ENCODE measurements at places on chromosomes 2 and 18.

- DNase-seq = no peak
Measured at GRCh38 chr2:205187731-205188130, 494.6 kb upstream of the NRP2 start.

- no peak for DNase-seq
Measured at GRCh38 chr2:125684256-125684655, 971.7 kb upstream of the GYPC start.

- DNase-seq = no peak
Measured at GRCh38 chr2:186281726-186282125, 204.3 kb upstream of the ZC3H15 start.

DNA sequence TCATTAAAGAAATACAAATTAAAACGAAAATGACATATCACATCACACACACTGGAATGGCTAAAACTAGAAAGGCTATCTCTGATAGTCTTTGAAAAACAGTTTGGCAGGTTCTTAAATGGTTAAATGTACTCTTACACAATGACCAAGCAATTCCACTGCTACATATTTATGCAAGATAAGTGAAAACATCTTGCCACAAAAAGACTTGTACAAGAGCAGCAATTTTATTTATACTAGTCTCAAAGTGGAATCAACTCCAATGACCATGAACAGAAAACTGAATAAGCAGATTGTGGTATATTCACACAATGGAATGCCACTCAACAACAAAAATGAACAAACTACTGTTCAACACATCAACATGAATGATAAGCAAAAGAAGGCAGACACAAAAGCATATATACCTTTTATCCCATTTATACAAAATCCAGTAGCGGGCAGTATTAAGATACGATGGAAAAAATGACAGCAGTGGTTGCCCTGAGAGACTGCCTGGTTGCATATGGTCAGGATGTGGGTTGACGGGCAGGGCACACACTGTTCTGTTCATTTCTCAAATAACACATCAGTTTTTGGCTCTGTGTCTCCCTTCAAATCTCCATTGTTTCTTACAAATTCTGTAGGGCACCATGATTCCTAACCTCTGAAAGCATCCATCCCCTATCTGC lies 25.4 kb downstream of the SP100 start:
- DNase-seq = peak; percentile 11

DNA sequence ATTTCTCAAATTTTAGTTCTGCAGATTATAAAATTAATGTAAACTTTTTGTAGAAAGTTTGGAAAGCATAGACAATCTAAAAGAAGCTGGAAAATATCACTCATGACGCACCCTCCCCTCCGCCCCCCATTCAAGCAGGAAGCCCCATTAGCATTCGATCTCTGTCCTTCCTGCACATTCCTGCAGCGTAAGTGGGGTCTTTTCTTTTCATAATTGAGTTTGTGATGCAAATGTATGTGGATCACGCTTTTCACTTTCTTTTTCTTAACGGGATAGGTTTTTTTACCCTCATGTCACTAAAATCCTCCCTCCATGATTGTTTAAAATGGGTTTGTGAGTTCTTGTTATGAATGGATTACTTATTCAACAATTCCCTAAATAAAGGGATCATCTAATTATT lies 181.7 kb upstream of the HDAC4 start:
- DNase-seq = no peak

DNA sequence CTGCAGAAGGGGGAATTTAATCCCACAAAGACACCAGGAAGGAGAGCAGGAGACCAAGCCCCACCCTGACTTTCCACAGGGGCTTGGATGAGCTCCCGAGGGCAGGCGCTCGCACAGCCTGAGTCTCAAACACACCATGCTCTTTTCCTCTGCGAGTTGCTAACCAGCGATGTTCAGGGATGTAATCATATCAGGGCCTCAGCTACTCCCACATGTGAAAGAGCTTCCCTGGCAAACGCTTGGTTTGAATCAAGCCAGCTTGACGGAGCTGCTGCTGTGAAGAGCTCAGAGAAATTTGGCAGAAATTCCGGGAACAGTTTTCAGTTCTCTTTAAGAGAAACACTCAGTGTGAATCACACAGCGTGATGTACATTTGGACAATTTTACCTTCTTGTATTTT lies 385.8 kb downstream of the GALR1 start:
- DNase-seq = peak; percentile 15

DNA sequence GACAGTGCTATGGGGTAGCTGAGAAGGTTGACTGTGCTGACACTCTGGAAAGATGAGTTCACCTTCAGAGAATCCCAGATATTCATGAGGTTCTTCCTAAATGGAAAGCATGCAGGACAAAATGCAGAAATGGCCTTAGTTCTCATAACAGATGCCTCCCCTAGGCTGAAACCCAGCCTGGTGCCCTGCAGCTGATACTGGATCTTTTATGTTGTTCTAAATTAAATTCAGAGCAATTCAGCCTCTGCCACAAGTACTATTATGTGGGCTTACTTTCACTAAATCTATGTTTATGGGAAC lies 172.0 kb upstream of the SERPINE2 start:
- DNase-seq = no peak

DNA sequence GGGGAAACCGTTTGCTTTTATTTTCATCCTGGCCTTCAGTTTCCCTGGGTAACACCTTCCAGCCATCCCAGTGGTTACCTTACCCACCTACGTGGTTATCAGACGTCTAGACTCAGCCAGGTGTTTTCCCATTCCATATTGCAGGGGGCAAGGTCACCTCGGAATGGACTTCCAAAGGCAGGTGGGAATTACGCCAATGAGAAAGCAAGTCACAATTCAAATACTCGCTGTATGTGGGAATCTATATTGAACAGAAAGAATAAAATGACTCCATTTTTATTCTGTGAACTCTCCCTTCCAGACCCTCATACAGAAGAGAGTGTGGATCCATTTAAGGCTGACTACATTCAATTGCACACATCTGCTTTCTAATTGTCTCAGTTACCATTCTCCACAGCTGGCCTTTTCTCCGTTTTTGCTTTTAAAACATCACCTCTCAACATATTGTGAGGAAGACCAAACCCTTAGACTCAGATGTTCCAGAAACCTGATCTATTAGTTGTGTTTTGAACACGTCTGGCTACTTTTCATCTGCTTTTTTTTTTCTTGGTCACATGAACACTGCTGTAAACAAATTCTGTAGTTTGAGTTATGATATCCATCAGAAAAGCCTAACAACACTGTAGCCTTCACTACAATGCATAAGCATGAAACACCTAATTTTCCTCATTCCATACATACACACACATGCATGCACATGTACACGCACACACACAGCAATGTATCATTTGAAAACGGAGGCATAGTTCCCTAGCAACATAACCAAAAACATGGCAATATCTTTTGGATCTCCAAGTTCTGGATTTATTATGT lies 59.8 kb downstream of the BCL2 start:
- no peak for DNase-seq

DNA sequence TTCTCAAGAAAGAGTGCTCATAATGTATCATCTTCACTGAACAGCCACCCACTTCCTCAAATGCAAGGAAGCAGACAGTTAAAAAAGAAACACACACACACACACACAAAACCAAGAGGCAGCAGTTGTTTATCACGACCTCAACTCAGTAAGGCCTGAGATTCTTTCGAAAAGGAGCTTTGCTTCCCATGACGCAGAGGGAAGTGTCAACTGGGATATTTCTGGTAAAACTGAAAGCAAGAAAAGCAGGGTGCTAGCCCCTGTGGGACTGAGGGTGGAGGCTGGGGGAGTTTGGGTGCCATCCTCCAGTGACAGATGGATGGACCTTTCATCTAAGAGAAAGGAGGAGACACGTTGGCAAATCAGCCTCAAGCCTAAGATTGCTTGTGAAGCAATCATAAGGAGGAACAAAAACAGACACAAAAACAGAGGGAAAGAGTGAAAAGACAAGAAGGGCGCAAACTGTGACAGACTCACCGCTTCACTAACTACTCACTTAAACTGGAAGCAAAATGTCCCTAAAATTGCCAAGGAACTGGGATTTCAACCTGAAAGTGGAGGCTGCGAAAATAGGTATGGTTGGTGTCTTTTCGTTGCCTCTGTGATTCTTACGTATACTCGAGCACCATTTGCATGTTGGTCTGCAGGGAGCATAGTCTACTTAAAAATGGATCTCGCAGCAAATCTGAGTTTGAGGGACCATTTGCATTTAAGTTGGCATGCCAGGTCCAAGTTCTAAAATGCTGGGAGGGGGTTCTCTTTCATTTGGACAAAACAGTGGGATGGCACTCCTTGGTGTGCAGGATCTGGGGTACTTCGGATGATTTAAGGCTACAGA lies at the start of gene ARHGAP25:
Gene ARHGAP25 (plus strand): TSS at position 124 of the 838 bp plus-strand sequence. CDS start 389 bp downstream, at position 513.
- peak; percentile 92 for DNase-seq

DNA sequence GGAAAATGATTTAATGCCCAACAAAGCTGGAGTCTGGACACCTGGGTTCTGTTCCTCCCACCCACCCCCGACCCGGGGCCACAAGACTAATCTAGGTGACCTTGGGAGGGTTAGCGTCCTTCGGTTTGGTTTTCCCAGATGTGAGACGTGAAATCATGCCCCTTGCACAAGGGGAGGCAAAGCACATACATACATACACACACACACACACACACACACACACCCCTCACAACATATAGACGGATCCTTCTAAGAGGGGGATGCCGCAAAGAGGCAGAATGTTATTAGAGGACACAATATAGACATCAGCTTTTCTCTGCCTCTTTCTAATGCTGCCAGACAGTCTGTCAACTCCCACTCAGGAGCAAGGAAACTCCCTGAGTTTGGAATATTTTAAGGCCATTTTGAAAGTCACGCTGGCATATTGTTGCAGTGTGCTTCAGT lies 616 bp upstream of the RBMS1 start:
- DNase-seq = no peak

DNA sequence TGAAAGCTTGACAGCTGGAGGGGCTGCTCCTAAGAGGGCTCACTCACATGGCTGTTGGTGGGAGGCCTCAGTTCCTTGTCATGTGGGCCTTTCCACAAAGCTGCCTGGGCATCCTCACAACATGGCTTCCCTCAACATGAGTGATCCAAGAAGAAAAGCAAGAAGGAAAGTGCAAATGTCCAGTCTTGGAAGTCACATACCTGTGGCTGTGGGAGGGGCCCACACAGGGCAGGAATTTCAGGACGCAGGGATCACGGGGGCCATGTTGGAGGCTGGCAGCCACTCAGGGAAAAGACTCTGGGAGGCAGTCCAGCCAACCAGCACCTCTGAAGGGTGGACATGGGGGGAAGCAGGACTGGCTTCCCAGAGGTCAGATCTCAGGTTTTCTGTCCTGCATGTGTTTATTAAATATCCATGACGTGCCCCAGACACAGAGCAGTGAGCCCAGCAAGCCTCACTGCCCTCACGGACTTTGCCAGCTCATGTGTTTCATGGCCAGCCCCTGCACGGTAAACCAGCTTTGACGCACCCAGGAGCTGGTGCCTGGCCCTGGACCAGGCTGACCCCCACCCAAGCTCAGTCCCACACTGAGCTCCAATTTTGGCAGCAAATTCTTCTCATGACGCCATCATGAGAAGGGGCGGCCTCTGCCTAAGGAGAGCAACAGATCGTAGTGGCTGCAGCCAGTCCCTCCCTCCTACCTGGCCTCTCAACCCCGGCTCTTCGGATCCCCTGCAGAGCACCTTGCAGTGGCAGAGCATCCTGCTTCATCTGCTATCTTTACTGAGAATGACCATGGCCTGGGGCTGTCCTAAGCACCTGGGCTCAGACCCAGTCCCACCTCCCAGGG lies 34.7 kb upstream of the GPR17 start:
- DNase-seq = no peak

DNA sequence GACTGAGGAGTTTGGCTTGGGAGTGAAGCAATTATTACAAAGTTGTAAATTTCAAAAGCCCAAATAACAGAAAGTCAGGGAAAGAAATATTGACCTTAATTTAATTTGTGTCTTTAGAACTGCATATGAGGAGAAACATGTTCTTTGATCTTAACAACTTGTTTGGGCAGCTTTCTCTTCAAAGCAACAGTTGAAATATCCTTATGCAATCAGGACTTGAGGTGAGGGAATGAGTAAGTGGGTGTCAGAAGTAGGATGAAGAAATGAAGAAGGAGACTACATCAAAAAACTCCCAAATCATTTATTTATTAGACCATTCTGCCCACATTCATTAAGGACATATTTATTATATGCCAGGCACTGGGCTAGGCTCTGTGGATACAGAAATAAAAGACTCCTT lies 129.4 kb downstream of the GCA start:
- DNase-seq = no peak

GRCh38 chr2:207768866-207769596 lies 675 bp downstream of the FZD5 start:
- DNase-seq = no peak

DNA sequence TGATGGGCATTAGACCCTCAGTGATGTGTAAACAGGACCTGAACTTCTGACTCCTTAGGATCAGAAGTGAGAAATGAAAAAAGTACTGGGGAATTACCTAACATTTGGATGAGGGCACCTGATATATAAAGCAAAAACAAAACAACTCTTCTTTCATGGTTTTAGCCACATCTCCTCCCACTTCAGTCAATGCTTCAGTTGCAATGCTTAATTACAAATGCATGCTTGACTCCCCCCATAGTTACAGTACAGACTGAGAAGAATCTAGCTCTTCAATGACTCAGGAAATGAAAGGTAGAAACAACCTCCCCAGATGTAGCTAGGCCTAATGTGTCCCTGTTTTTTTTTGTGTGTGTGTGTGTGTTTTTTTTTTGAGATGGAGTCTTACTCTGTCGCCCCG lies 276.8 kb upstream of the POU3F3 start:
- DNase-seq = no peak

DNA sequence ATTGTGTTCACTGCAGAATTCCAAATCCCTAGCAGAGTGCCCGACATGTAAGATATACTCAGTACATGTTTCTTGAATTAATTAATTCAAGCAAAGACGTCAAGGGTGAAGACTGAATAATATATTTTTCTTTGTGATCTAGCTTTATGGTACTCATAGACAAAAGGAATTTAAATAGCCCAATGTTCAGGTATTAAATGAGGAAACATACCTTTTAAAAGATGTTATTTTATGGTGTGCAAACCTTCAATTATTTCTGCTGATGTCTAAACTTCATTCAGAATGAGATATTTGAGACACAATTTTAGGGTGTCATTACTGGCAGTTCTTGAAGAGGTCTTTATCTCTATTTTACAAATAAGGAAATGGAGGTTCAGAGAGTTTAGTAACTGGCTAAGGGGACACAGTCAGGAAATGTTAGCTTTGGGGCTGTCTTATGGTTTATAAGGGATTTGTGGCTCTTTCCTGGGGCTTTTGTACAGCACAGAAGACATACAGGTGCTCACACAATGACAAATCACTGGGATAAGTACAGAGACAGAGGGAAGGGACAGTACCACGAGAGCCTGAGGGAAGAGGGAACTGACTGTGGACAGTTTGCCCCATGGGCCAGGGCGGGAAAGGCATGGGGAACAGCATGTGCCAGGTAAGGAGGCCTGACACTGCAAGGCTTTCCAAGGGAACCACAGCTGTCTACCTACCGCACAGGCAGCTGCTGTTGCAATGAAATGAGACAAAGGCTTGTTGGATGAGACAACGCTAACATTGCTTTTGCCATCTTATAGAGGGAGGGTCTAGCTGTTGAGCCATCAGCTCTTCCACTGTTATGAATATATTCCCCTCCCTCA lies 155.3 kb downstream of the DDX1 start:
- DNase-seq = no peak

GRCh38 chr2:7571701-7572100 lies 654.5 kb downstream of the RNF144A start:
- no peak for DNase-seq

GRCh38 chr2:55771612-55772011 lies 78.0 kb upstream of the PNPT1 start:
- peak; percentile 4 for DNase-seq

- no peak for DNase-seq
Measured at GRCh38 chr18:44796429-44797428, 116.0 kb downstream of the SETBP1 start.
